Stimulated activated CD4-positive, alpha-beta T cell treated with anti-CD3 and anti-CD28 coated beads, Interleukin-2, amount 100 ng/mL, for 24 hours (primary cell): ENCODE measurements at places on chromosomes 1 and 21.
A peak's percentile ranks its signal among the peaks of the same experiment; 100 is the strongest.

- DNase-seq, result no peak
Measured at GRCh38 chr1:85343213-85343611, 66.8 kb upstream of the BCL10 start.

DNA sequence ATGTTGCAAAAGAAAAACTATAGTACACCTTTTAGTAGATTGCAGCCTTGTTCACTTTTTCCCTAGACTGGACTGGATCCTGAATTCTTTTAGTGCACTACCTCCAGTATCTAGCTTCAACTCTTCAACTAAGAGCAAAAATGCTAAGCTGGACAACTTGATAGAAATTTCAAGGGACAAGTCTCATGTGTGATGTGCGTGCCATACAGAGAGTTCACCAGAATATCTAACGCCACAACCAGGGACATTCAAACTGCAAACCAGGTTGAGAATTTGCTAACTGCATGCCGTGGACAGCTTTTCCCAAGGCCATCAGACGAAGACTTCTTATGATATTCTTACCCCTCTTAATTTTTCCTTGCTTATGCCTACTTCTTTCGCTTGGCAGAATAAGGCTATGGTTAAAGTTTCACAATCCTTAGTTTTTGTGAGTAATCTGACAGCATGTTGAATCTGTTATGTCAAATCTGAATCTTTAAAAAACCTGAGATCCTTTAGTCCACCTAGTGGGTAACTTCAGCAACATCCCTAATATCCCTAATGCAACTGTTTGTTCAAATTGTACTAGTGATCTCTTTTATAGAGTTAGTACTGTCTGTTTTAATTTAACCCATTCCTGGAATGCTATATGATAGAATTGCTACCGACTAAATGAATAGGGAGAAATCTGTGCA lies 66.4 kb downstream of the DDAH1 start:
- no peak for DNase-seq

GRCh38 chr1:43235451-43236121 lies 34.2 kb upstream of the TMEM125 start:
- DNase-seq, result no peak

DNA sequence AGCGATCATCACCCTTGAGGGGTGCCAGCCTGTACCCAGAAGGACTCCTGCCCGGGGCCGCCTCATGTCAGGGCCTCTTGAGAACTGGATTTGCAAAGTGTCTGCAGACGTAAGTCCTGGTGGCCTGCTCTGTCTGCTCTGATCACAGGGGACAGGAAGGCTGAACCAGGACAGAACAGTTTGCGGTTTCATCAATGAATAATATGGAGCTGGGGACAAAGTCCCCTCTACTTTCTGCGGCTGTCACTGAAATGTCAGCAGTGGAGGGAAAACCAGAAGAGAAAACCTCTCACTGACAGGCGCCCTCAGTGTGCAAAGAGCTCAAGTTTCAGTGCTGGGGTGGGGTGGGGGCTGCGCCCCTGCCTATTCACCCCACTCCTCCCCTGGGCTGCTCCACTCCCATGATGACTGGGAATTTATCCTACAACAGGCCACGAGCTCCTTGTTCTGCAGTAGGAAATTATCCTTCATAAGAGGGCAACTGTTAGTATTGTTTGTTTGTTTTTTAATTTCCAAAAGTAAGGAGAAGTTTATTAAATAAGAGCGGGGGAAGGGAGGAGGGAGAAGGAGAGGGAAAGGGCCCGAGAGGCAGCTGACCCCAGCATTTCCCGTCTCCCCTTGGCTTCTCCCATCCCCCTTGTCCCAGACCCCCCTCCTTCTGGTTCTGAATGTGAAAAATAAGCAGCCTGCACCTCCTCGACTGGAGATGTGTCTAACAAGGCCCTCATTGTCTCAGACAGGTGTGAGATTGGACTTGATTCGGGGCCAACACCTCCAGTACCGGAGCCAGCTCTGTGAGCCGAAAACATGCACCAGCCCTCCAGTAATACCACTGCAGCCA lies 149.2 kb downstream of the CLIC6 start:
- no peak for DNase-seq

- no peak for DNase-seq
Measured at GRCh38 chr1:204304067-204304466, 55.7 kb downstream of the PLEKHA6 start.

GRCh38 chr1:237098541-237098940 lies 56.6 kb downstream of the RYR2 start:
- no peak for DNase-seq

DNA sequence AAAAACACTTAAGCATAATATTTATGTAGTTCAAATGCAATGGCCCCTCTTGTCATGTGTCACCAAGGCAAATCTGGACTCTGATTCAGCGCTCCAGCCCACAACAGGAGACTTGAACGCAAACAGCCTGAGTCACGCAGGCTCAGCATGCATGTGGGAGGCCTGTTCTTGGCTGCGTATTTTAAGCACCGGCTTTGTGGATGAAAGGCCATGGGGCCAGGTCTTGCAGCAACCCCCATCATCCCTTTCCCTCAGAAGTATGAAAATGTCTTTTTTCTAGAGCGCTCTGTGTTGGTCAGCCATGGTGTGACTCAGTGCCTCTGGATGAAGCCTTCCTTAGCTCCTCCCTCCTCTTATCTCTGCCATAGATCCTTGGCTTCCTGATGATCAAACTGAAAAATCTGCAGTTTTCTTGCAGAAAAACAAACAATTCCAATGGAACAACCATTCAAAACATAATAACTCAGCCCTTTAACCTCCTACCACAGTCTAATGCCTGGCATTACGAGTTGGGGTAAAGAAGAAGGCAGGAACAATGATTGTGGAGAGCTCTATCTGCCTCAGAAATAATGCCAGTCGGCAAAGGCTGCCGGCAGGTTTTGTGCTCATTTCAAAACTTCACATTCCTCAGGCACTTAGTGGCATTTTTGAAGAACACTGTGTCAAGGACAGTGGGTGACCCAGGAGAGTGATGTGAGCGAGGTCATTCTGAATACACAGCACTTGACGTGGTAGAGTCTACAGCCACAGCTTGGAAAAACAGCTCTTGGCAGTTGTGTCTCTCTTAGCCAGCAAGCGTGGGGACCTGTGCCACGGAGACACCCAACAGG lies 167.5 kb downstream of the CLIC6 start:
- DNase-seq, result peak; percentile 46

DNA sequence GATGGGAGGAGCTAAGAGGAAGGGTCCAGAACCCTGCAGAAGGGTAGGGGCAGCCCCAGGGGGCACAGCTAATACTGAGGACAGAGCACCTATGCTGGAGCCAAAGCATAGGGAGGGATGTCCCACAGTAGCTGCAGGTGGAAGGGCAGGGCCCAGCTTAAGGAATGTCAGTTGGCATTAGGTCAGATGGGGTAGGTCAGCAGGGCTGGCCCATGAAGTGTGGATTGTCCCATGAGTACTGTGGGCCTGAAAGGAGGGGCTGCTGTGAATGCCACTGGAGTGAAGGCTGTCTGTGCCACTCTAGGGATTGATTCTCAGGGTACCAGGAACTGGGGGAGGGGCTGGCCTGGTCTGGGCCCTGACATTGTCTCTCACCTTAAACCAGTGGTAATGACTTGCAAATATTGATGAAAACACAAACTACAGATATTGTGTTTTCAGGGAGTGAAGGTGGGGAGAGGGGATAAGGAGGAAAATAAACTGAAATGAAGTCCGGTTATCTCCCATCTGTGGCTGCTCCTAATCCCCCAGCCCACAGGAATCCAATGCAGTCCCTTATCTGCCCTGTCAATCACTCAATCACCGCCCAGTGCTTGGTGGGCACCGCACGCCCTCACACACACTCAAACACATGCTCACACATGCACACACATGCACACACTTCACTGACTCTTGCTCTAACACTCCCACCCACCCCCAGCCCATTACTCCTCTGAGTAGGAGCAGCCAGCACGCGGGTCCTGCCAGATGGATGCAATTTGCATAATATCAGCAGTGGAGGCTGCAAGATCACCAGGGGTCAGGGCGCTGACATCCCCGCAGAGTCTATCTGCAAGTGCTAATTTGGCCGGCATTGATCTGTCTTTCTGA lies 27.8 kb downstream of the DMAP1 start:
- no peak for DNase-seq

GRCh38 chr1:236869911-236870310 lies 74.8 kb downstream of the MTR start:
- no peak for DNase-seq

DNA sequence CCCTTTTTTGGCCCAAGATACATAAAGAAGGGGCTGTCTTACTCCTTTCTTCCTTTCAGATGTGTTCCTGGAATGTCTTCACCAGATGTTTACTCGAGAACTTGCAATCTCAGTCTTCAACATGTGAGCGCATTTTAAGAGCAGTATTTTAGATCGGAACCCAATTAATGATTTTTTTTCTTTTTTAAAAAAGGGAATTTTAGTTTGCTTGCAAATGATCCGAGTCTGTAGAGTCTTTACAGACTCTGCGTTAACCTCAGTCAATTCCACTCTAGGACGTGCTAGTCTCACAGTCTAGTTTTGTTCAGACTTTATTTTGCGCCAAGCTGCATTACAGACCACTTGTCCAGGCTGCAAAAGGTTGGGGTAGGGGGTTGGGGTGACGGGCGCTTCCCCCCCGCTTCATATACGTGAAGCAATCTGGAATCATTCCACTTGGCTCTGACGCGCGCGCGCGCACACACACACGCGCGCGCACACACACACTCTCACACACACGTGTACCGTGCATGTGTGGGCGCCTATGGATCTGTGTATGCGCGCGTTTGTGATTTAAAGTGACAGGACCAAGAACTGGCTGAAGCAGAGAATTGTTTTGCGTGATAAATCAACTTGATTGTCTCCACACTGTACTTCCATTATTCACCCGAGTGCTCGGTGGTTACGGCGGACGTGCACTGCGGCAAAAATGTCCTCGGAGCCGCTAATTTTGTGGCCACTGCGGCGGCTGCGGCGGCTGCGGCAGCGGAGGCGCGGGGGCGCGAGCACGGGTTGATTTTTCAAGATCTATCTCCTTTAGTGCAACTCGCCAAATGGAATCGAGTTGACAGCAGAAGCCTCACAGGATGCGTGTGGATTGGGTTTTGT lies 25.6 kb upstream of the NFIA start:
- peak; percentile 50 for DNase-seq

DNA sequence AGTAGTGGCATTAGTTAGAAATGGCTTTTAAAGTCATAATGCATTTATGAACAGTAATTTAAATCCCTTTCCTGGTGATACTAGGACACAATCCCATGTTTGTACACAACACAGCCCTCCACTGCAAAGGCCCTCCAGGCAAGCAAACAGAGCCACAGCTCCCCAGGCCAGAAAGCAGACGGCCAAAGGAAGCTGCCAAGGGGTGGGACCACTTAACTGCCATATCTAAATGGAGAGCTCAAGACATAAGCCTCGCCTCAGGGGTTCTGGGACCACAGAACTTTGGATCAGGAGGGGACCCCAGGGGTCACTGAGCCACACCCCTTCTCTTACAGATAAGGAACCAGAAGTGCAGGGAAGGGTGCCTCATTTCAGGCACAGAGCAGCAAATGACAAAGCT lies 189.7 kb downstream of the KCNH1 start:
- DNase-seq, result no peak

DNA sequence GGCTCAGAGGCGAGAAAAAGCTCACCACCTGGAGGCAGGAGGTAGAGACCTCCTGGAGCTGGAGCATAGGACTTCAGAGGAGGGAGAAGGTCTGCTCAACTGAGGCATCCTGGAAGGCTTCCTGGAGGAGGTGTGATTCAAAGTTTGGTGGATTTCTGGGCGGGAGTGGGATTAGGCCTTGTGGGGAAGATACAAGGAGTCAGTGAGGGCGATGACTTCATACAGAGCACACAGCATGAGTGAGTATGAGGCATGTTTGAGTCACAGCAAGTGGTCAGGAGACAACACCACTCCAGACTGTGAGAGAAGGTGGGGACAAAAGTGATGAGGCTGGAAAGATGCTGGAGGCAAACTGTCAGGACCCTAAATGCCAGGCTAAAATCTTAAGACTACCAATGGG lies 77.6 kb downstream of the MATN1 start:
- no peak for DNase-seq

GRCh38 chr1:221165839-221166500 lies 286.7 kb downstream of the HLX start:
- no peak for DNase-seq
